Left ventricle myocardium inferior (tissue), 1 donor: ENCODE measurements at places on chromosomes 12 and 14.
A peak's percentile ranks its signal among the peaks of the same experiment; 100 is the strongest.

- H3K4me3 ChIP-seq = no peak overlapping the region
- no peak overlapping the region for H3K27ac ChIP-seq
- H3K36me3 ChIP-seq = no peaks in the 10 kb centered on the region
- H3K4me1 ChIP-seq = peaks cover 5% of the 10 kb centered on the region
- DNase-seq = no peak
These were observed 16.1 kb upstream of the WSCD2 start for GRCh38 chr12:108112832-108113556.

- no peaks in the 10 kb centered on the region for H3K36me3 ChIP-seq
- no peak overlapping the region for H3K27ac ChIP-seq
- H3K27me3 ChIP-seq = peaks cover 88% of the 10 kb centered on the region
- no peak for DNase-seq
- H3K4me3 ChIP-seq = peak overlapping the region; percentile 60
- H3K4me1 ChIP-seq = peaks cover 22% of the 10 kb centered on the region
These were observed 20.9 kb upstream of the ATP5MC2 start for GRCh38 chr12:53696655-53697331.

- H3K27ac ChIP-seq = no peak overlapping the region
- H3K4me1 ChIP-seq = peaks cover 19% of the 10 kb centered on the region
These were observed 69.1 kb downstream of the ASCL4 start for GRCh38 chr12:107843351-107844311.

DNA sequence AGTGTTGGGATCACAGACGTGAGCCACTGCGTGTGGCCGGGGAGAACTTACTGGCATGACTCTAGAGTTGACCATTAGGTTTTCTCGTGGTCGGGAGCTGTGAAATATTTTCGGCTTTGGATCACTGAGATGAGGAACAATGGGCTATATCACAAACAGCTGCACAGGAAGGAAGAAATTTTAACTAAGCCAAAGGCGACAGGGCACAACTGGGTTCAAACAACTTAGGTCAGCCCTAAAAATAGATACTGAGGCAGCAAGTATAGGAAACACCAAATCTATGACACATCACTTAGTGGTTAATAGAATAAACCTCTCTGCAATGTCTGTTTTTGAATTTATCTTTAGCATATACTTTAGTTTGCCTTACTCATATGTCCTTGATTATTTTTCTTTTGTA, 162.9 kb downstream of the LRIG3 start:
- H3K27me3 ChIP-seq = no peaks in the 10 kb centered on the region
- DNase-seq = no peak
- no peaks in the 10 kb centered on the region for H3K36me3 ChIP-seq
- no peak overlapping the region for H3K27ac ChIP-seq

GRCh38 chr12:48001505-48002413, 2.5 kb downstream of the COL2A1 start:
- peaks cover 56% of the 10 kb centered on the region for H3K27me3 ChIP-seq
- no peaks in the 10 kb centered on the region for H3K36me3 ChIP-seq
- peak overlapping the region; percentile 73 for H3K27ac ChIP-seq
- H3K4me3 ChIP-seq = peak overlapping the region; percentile 70
- DNase-seq = peak; percentile 60

DNA sequence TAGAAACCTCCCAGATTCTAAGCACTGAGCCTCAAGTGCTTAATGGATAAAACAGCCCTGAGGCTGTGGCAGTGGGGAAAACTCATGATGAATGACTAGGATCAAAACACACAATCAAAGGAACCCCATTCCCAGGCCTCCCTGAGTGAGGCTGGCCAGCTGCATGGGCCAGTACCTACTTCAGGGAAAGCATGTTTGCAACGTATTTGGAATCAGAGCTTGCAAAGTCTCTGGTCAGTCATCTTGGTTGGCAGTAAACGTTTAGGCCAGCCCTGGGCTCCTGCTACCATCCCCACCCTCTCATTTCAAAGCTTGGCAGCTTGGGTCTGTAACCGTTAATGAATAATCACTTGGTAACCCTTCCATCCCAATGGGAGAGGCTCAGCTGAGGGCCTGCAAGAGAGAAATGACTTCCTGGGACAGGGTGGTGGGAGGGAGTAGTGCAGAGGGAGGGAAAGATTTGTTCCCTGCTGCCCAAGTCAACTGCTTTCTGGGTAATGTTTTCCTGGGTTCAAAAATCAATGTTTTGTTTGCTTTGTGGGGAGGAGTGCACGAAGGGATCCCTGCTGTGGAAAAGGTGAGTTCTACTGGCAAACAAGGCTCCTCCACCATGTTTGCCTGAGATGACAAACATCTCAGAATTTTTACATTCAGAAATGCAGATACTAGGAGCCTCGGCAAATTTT, 2.0 kb upstream of the RNASE8 start:
- no peaks in the 10 kb centered on the region for H3K27me3 ChIP-seq
- H3K4me1 ChIP-seq = peaks cover 8% of the 10 kb centered on the region
- H3K4me3 ChIP-seq = no peak overlapping the region
- H3K27ac ChIP-seq = no peak overlapping the region
- no peak for DNase-seq
- H3K36me3 ChIP-seq = no peaks in the 10 kb centered on the region

GRCh38 chr12:48078901-48079300, 27.0 kb downstream of the SENP1 start:
- no peak overlapping the region for H3K4me3 ChIP-seq
- peaks cover 56% of the 10 kb centered on the region for H3K36me3 ChIP-seq
- H3K27ac ChIP-seq = no peak overlapping the region
- H3K4me1 ChIP-seq = peaks cover 4% of the 10 kb centered on the region
- no peak for DNase-seq
- no peaks in the 10 kb centered on the region for H3K27me3 ChIP-seq

- peaks cover 34% of the 10 kb centered on the region for H3K4me1 ChIP-seq
- no peak overlapping the region for H3K4me3 ChIP-seq
- H3K27ac ChIP-seq = peak overlapping the region; percentile 5
These were observed 3.6 kb upstream of the IGFBP6 start for GRCh38 chr12:53093777-53094393.

DNA sequence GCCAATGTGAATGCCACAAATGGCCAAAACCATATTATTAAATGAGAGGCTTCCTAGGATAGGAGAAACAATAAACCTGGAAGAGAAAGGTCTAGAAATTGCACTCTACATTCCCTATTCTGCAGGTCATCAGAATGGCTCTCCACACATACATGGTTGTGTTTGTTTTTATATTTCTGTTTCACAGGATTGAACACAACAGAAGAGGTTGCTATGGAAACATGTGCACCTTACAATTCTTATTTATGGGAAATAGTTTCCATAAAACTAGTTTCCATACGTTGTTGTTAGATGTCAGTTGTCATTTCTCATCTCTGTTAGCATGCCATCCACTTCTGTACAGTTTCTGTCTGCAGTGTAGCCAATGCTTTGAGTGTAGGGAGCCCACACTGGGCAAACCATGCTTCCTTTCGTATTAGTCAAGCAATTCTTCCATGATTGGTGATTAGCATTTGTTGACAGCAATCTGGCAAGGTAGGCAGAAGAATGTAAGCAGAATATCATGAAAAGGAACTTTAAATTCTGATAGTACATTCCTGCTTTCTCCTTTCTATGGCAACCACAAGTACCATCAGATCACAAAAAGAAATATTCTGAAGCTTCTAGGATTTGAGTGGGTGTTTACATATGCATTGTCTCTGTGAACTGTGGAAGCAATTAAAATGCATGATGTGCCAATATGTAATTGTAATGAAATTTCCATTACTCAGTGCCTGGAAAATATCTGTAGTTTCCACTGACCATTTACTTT, 141.6 kb upstream of the AVPR1A start:
- H3K36me3 ChIP-seq = no peaks in the 10 kb centered on the region
- DNase-seq = no peak
- no peaks in the 10 kb centered on the region for H3K4me1 ChIP-seq
- no peak overlapping the region for H3K27ac ChIP-seq
- H3K27me3 ChIP-seq = no peaks in the 10 kb centered on the region

- no peaks in the 10 kb centered on the region for H3K36me3 ChIP-seq
- DNase-seq = no peak
- H3K4me1 ChIP-seq = no peaks in the 10 kb centered on the region
- H3K27me3 ChIP-seq = peaks cover 26% of the 10 kb centered on the region
- no peak overlapping the region for H3K4me3 ChIP-seq
These were observed 29.6 kb upstream of the BICDL1 start for GRCh38 chr12:119959435-119959834.

GRCh38 chr14:97218691-97219430, 421.7 kb downstream of the VRK1 start:
- peak overlapping the region; percentile 57 for H3K4me3 ChIP-seq
- no peak for DNase-seq
- no peak overlapping the region for H3K27ac ChIP-seq
- no peaks in the 10 kb centered on the region for H3K36me3 ChIP-seq
- H3K27me3 ChIP-seq = peaks cover 71% of the 10 kb centered on the region
- H3K4me1 ChIP-seq = peaks cover 14% of the 10 kb centered on the region

GRCh38 chr12:121568971-121569751, 11.7 kb downstream of the KDM2B start:
- peak; percentile 26 for DNase-seq
- peak overlapping the region; percentile 45 for H3K27ac ChIP-seq
- no peaks in the 10 kb centered on the region for H3K27me3 ChIP-seq
- no peak overlapping the region for H3K4me3 ChIP-seq
- peaks cover 21% of the 10 kb centered on the region for H3K4me1 ChIP-seq
- peaks cover 17% of the 10 kb centered on the region for H3K36me3 ChIP-seq

- peak overlapping the region; percentile 68 for H3K4me3 ChIP-seq
- no peaks in the 10 kb centered on the region for H3K27me3 ChIP-seq
- H3K27ac ChIP-seq = peak overlapping the region; percentile 94
- peaks cover 99% of the 10 kb centered on the region for H3K36me3 ChIP-seq
- DNase-seq = peak; percentile 76
These were observed 73.7 kb downstream of the ESR2 start for GRCh38 chr14:64220466-64220865.

- peaks cover 2% of the 10 kb centered on the region for H3K27me3 ChIP-seq
- H3K4me1 ChIP-seq = peaks cover 63% of the 10 kb centered on the region
- peak overlapping the region; percentile 69 for H3K4me3 ChIP-seq
These were observed 79.4 kb upstream of the GPR68 start for GRCh38 chr14:91323671-91324605.

GRCh38 chr14:31411218-31411727, 9.1 kb downstream of the HEATR5A start:
- H3K36me3 ChIP-seq = no peaks in the 10 kb centered on the region
- DNase-seq = no peak
- H3K27ac ChIP-seq = peak overlapping the region; percentile 39
- no peaks in the 10 kb centered on the region for H3K27me3 ChIP-seq
- peaks cover 50% of the 10 kb centered on the region for H3K4me1 ChIP-seq

GRCh38 chr12:62604871-62605270, 138.2 kb downstream of the MON2 start:
- H3K27me3 ChIP-seq = no peaks in the 10 kb centered on the region
- H3K36me3 ChIP-seq = no peaks in the 10 kb centered on the region
- DNase-seq = no peak

GRCh38 chr14:36580141-36580855, 2.1 kb downstream of the NKX2-8 start:
- no peaks in the 10 kb centered on the region for H3K36me3 ChIP-seq
- DNase-seq = no peak
- no peak overlapping the region for H3K27ac ChIP-seq

DNA sequence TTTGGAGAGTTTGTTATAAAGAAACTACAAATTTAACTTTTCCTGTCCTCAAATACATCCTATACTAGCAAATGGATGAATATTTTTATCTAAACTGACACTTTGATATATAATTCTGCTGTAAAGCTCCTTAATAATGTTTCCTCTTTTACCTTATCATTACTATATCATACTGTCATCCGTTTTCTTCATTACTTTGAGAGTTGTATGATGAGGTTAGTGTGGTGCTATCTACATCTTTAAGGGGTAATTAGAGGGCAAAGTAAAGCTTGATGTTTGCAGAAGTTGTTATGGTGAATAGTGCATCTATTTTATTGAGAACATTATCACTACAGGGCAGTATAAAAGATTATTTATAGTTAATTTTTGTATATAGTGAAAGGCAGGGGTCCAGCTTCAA, 36.1 kb downstream of the LIN7A start:
- no peaks in the 10 kb centered on the region for H3K27me3 ChIP-seq
- no peaks in the 10 kb centered on the region for H3K36me3 ChIP-seq
- peaks cover 9% of the 10 kb centered on the region for H3K4me1 ChIP-seq
- H3K4me3 ChIP-seq = no peak overlapping the region
- H3K27ac ChIP-seq = no peak overlapping the region
- no peak for DNase-seq

DNA sequence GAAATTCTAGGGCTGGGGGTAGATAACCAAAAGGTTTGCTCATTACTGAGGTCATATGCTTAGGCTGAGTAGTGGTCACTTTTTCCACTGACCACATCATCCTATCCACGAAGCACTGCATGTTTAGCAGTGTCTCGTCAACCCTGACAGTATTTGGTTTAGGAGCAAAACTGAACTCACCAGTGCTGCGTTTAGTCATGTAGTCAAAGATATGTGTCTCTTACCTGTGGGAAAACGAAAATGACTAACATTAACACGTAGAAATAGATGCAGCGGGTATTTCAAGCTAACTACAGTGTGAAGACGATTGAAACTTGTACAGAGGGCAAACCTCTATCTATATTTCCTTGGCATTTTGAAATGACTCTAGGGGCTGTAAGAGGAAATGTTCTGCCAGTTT, 34.6 kb downstream of the MTHFD1 start:
- no peaks in the 10 kb centered on the region for H3K27me3 ChIP-seq
- peaks cover 92% of the 10 kb centered on the region for H3K36me3 ChIP-seq
- DNase-seq = no peak
- no peak overlapping the region for H3K4me3 ChIP-seq
- no peak overlapping the region for H3K27ac ChIP-seq

- DNase-seq = no peak
- H3K27ac ChIP-seq = no peak overlapping the region
- no peaks in the 10 kb centered on the region for H3K27me3 ChIP-seq
- H3K4me3 ChIP-seq = no peak overlapping the region
These were observed 21.8 kb upstream of the SPPL3 start for GRCh38 chr12:120925740-120926563.

DNA sequence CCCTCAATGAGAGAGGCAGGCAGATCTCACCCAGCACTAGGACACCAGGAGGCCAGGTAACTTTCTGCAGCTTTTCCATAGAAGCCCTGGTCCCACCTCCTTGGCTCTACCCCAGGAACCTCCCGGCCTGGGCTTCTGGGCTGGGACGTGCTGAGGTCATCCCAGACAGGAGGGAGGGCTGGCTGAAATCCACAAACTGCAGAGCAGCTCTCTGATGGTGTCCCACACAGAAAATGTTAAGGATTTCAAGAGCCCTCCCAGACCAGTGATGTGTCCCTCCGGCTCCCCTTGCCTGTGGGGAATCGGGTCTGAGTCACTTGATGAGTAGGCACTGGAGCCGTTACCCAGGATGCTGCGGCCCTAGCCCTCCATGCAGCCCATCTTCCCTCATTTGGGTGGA, 124.1 kb downstream of the ESRRB start:
- no peak overlapping the region for H3K27ac ChIP-seq
- H3K36me3 ChIP-seq = no peaks in the 10 kb centered on the region
- no peak overlapping the region for H3K4me3 ChIP-seq

DNA sequence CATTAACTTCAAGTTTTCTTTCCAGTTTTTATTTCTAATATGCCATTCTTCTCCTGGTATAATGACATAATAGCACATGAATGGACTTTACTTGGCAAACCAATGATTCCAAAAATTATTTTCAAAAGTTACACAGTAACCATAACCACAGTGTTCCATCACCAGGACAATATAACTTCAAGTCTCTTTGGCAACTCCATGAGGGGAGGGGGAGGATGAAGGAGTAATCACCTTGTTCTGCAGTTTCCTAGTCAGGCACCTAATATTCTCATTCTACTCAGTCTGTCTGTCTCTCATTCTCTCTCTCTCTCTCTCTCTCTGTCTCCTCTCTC, 66.6 kb downstream of the BTG1 start:
- no peaks in the 10 kb centered on the region for H3K36me3 ChIP-seq
- H3K4me1 ChIP-seq = peaks cover 61% of the 10 kb centered on the region
- no peak overlapping the region for H3K4me3 ChIP-seq
- H3K27ac ChIP-seq = peak overlapping the region; percentile 44
- no peaks in the 10 kb centered on the region for H3K27me3 ChIP-seq
- no peak for DNase-seq
